ENCODE measurements at places on chromosomes 4 and X.

DNA sequence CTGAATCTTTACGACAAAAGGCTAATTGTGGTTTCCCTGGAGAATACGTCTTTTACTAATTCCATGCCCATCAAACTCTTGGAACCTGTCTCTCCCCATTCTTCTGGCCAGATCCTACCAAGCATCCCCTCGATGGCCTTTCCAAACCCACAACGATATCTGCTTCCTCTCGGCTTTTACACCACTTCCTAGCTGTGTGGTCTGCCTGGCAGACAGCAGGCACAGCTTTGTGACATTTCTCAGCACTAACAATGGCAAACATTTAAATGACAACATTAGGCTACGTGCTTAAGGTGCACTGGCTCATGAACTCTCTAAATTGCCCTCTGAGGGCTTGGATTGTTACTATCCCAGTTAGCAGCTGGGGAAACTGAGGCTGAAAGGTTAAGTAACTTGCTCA is 141.0 kb downstream of the NSUN7 start:
- no peak for DNase-seq

DNA sequence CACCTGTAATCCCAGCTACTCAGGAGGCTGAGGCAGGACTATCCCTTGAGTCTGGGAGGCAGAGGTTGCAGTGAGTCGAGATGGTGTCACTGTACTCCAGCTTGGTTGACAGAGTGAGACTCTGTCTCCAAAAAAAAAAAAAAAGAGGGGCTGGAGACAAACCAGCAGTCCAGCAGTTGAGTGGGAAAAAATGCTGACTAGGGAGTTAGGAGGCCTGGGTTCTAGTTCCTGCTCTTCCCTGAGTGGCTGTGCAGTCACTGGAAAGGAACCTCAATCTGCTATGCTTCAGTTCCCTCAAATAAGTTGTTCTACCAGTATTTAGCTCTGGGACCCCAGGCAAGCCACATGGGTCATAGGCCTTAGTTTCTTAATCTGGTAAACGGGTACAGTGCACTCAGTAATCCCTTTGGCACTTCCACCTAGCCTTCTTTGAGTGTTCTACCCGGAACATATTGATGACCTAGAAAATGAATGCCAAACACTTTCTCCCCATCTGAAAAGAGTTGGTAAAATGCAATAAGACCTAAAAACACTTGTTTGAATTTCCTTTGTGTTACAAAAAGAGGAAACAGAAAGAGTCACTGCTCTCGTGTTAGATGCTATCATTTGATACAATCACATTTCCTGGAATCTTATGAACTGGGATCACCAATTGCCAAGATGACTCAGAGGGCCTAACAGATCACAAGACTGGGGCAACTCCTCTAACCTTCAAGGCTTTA is 99.3 kb upstream of the EGFL6 start:
- no peak for DNase-seq

DNA sequence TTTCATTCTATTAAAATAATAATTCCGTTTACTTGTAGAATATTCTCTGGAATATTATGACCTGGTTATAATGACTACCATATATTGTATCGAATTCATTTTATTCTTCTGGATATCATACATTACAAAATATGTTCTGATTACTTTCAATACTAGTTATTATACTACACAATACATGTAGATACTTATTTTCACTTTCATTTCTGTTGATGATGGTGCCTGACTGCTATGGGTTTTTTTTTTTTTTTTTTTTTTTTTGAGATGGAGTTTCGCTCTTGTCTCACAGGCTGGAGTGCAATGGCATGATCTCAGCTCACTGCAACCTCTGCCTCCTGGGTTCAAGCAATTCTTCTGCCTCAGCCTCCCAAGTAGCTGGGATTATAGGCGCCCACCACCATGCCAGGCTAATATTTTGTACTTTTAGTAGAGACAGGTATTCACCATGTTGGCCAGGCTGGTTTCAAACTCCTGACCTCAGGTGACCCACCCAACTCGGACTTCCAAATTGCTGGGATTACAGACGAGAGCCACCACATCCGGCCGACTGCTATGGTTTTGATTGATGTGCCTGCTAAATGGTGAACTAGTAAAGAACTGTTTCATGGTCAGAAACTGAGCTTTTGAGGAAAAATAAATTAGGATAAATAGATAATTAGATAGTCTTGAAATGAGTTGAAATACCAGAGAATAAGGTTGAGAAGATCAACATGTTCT is 39.5 kb downstream of the PCDH10 start:
- no peak for DNase-seq

DNA sequence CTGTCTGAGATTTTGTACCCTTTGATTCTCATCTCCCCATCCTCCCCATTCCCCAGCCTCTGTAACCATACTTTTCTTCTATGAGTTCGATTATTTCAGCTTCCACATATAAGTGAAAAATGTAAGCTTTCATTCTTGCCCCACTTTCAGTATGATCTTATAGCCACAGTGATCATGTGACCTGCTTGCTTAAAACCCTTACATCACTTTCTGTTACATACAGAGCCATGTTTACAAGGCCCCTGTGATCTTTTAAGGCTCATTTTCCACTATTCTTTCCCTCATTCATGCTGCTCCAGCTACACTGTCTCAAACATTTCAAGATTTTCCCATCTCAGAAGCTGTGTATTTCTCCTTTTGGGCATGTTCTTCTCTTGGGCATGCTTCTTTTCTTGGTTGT is 147.7 kb downstream of the DCK start:
- DNase-seq = no peak

All from stimulated activated CD8-positive, alpha-beta memory T cell treated with anti-CD3 and anti-CD28 coated beads, Interleukin-4, amount 100 ng/mL, for 1 hour (primary cell).